ENCODE measurements at places on chromosomes 12 and 14.
A peak's percentile ranks its signal among the peaks of the same experiment; 100 is the strongest.

DNA sequence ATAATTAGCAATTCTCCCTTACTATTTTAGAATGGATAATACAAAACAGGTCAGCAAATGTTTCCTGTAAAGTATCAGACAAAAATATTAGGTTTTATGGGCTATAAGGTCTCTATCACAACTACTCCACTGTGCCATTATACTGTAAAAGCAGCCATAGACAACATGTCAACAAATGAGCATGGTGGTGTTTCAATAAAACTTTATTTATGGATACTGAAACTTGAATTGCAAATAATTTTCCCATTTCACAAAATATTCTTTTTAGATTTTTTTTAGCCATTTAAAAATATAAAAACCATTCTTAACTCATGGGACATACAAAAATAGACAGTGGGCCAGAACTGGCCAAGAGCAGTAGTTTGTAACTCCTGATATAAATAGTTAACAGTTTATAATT lies 15.4 kb downstream of the RECQL start:
- DNase-seq, result no peak

- DNase-seq, result no peak
These were observed 3.4 kb upstream of the TRAFD1 start for GRCh38 chr12:112121780-112122565.

GRCh38 chr14:104239861-104240301 lies 101.5 kb downstream of the KIF26A start:
- DNase-seq, result no peak

GRCh38 chr14:60736494-60736893 lies 1.9 kb downstream of the MNAT1 start:
- peak; percentile 4 for DNase-seq

GRCh38 chr12:96549341-96549740 lies 60.0 kb downstream of the CFAP54 start:
- DNase-seq, result no peak

GRCh38 chr14:60670989-60671388 lies 21.7 kb upstream of the SIX1 start:
- no peak for DNase-seq

- no peak for DNase-seq
These were observed 185.9 kb downstream of the PPM1H start for GRCh38 chr12:62748941-62749468.

DNA sequence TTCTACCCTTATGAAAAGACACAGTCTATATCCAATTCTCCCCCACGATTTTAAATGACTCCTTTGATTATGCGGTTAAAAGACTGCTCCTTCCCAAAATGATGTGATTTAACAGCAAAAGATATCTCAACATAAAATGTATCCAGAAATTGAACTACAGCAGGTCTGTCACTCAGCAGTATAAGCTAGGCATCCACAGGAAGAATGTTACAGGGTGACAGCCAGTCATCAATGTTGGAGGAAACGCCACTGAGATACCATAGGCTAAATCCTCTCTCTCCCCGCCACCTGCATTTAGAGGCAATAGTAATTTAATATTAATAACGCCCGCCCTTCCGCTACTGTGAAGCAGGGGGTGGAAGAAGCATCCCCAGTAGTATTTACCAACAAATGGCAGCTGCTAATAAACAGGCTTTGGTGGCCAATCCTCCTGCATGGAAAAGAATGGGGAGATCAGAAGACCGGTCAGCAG lies 613 bp downstream of the RECQL start:
- DNase-seq, result no peak

DNA sequence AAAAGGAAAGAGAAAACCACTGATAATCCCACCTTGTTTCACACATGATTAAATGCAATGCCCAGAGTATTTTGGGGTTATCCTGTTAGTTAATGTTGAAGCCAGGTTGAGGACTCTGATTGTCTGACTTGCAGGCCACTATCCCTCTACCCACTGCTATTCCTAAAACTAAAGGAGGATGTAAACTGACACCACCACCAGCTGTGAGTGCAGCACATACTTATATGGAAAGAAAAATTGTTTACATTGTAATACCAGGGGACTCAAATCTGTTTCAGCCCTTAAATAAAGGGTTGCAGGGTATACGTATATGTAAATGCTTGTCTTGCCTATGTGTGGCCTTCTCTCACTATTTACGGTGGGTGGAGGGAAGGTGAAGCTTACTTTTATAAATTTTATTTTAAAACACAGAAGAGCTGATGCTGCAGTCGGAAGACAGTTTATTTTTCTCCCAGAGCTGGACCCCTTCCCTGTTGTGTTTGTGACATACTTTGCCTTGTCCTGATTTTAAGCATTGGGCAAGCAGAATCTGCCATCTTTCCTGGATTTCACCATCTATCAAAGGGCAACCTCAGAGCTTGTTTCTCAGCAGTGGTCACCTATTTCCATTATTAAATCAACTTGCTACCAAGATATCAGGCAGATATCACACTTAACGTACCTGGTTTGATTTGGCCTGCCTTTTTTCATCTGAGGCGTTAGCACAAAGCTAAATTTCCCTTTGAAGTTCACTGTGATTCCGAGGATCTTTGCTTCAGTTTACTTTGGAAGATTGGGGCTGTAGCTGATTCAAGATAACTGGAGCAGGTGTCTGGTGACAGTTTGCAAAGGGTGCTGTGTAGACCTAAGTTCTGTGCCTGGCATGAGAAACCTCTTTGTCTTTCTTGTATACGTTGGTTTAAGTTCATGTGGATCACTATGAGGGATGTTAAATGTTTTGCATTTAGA lies 25.2 kb downstream of the DAAM1 start:
- DNase-seq, result no peak

GRCh38 chr12:69099201-69099837 lies 140.1 kb upstream of the CPSF6 start:
- DNase-seq, result no peak

- DNase-seq, result no peak
These were observed 174.8 kb upstream of the AVPR1A start for GRCh38 chr12:63325757-63326156.

GRCh38 chr12:124308741-124309140 lies 13.8 kb downstream of the RFLNA start:
- DNase-seq, result no peak

DNA sequence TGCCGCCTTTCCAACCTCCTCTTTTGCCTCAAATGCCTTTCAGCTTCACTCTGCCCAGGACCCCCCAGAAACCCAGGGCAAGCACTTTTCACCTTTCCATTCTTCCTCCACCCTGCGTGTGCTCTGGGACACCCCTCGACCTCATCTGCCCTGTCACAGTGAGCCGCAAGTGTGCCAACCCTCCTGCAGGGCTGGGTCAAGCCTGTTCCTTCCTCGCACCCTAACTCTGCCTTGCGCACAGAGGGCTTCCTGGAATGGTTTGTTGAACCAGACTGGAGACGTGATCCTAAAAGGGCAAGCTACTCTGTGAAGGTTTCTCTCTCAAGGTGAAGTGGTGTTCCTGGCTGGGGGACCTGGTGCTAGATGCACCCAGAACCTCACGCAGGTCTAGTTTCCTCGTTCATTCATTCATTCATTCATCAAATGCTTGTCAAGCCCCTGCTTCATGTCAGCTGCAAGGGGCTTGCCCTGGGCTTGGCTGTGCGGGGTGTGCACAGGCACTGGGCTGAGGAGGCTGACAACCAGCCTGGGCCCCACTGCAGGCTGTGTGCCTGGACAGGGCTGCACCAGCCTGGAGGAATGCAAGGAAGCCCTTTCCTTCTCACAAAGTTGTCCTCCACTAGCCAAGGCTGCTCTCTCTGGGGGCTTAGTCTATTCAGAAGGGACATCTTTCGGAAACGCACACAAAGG lies 187.2 kb downstream of the CALM1 start:
- DNase-seq, result no peak

GRCh38 chr12:86959766-86960458 lies 703.7 kb upstream of the MGAT4C start:
- no peak for DNase-seq

GRCh38 chr14:104265918-104266630 lies 127.7 kb downstream of the KIF26A start:
- DNase-seq, result no peak

DNA sequence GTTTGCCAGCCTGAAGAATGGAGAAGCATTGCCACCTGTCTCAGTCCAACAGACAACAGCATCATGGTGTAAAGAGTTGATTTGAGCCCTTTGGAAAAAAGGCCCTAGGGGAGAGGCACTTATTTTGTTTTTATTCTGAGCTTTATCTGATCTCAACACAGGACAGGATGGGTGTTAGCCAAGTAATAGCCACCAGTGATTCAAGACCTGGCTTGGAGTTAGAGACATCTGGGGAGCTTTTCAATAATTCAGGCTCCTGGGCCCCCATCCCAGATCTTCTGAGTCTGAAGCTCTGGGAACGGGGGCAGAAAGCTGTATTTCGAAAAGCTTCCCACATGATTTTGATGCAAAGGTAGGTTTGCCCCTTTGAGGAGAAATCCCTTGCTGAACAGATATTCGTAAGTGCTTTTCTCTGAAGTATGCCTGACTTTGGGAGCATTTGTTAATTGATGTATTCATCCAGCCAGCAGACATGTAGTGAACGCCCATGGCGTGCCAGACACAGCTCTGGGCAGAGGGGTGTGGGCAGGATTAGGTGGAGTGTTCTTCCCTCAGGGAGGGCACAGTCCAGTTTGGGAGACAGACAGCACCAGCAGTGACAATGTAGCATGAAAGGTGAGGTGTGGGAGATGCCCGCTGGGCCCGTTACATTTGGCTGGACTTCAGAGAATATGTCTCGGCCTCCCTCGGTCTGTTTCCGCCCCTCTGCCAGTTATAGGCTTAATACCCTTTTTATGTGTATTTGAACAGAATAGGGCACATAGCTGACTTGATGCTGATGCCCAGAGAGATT lies 72.5 kb downstream of the TSPAN9 start:
- no peak for DNase-seq

DNA sequence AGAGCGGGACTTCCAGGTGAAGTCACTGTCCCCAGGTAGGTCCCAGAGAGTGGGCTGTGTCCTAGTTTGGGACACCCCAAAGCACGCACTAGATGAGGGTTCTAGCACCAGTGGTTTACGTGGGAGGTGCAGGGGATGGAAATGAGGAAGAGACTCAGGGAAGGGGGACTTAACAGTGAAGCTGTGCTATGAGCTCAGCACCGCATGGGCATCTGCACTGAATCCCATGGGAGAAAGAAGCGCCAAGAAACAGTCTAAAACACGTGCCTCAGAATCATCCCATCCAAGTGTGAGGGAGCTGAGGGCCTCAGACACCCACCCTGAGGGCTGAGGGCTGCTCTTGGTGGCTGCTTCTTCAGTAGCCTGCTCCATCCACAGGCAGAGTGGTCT lies 71.5 kb upstream of the ZFP36L1 start:
- DNase-seq, result no peak

DNA sequence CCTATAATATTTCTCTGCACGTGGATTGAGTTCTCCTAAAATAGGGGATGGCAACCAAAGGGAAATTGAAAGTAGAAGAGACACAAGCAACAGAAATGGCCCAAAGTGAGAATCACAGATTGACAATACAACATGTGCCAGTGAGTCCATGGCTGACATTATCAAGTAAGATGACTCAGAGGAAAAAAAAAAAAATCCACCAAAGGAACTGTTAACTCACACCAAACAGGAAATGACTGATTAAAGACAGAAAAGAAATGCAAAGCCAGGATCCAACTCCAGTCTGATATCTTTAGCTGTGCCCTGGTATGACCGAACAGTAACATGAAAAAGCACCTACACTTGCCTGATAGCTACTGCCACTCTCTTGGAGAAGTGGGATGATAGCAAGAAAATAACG lies 485.0 kb downstream of the PRKD1 start:
- no peak for DNase-seq

DNA sequence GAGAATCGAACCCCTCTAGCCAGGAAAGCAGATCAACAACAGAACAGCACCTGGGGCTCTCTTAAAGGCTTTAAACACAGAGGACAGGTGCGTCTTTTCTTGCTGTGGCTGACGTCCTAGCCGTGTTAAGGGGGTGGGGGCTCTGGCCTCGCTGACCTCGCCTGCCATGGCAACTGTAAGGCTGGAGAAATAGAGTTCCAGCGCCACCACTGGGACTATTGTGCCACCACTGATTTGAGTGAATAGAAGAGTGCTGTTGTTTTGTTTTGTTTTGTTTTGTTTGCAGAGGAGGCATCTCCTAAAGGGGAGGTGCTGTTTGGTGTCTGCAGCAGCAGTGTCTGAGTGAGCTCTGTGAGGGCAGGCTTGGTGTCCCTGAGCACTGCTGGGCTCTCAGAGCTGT lies 34.2 kb upstream of the PRMT8 start:
- peak; percentile 50 for DNase-seq

DNA sequence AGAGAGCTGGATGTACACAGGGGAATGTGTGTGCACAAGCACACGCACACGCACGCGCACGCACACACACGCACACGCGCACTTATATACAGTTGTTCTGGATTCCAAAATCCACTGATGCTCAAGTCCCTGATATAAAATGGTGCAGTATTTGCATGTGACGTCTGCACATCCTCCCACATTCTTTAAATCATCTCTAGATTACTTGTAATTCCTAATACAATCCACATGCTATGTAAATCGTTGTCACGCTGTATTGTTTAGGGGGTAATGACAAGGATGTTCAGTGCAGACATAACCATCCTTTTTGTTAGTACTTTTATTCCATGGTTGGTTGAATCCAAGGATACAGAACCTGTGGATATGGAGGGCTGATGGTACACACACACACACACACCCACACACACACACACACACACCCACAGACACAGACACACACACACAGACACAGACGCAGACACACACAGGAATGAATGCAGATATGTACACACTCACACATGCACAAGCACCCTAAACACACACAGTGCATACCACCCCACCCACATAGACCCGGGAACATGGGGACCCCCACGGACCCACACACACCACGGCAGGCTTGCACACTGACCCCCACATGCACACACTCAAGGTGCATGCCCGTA lies 188.5 kb upstream of the PRMT8 start:
- DNase-seq, result no peak

DNA sequence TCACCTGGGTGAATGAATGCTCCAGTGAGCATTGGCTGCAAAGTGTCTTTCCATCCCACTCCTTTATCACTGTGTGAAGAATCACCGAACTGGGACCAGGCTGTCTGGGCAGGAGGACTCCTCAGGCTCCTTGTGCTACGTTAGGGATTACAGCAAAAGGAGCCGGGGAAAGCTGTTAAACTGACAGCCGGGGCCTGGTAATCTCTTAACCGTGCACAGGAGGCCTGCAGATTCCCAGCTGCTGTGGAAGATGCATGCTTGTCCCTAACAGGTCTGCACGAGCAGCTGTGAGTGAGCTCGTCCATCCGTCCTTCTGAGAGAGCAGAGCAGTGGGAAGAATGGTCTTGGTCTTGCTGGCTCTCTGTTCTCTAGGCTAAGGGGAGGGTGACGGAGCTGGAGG lies 231.5 kb downstream of the AACS start:
- no peak for DNase-seq

DNA sequence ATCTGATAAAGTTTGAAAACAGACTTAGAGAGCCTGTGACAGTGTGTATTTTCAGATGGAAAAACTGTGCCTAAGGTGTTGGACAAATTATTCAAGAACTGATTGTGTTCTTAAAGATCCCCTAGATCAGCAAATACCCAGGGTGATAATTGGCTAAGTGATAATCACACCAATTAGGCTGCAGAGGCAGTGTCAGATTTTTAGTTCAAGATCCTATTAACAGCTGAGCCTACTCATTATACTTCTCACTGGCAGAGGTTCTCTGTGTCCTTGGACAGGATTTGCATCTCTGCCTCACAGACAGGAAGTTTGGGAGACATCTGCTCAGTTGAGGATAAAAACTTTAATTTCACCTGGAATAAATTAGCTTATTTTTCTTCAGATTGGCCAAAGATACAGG lies 4.3 kb upstream of the FGD4 start:
- DNase-seq, result no peak

All from retina (tissue), 1 donor.